Glutamatergic neuron (in vitro differentiated cells): ENCODE measurements at places on chromosomes 12 and 14. TPM values are rescaled to one million over a fixed set of nuclear protein-coding genes. Genes with fewer than 3 reads are reported as not detected.

DNA sequence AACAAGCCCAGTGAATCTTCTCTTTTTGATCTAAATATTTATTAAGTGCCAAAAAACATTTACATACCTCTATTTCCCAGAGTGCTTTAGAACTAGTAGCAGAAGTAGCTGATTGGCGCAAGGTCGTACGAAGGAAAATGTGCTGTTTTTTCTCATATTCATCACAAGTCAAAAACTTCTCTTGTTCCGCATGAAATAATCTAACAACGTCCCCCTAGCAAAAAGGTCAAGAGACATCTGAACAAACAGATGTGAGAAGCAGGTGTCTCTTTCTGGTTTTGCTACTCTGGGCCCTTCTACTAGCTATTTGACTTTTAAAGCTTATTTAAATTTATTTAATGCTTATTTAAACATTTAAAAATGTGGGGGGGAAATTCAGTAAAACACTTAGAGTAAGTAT is 117.8 kb downstream of the ITPR2 start:
- H3K27ac ChIP-seq: no peak overlapping the region
- H3K4me1 ChIP-seq: peaks cover 52% of the 10 kb centered on the region

DNA sequence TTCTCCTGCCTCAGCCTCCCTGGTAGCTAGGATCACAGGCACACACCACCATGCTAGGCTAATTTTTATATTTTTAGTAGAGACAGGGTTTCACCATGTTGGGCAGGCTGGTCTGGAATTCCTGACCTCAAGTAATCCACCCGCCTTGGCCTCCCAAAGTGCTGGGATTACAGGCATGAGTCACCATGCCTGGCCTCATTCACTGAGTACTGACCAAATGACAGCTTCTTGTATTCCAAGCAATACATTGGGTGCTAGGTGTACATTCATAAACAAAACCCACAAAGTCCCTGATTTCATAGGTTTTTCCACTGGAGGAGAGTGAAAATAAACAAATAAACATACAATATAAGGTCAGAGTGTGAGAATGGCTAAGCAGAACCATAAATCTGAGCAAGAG is 136.3 kb downstream of the HELB start:
- DNase-seq: no peak
- H3K4me3 ChIP-seq: no peak overlapping the region
- no peaks in the 10 kb centered on the region for H3K27me3 ChIP-seq
- H3K36me3 ChIP-seq: no peaks in the 10 kb centered on the region

GRCh38 chr12:80848858-80849257 is 88.9 kb downstream of the LIN7A start:
- H3K4me3 ChIP-seq: no peak overlapping the region
- H3K27ac ChIP-seq: no peak overlapping the region
- H3K4me1 ChIP-seq: peaks cover 18% of the 10 kb centered on the region
- no peak for DNase-seq
- H3K36me3 ChIP-seq: no peaks in the 10 kb centered on the region
- no peaks in the 10 kb centered on the region for H3K27me3 ChIP-seq

TAS2R10 gene
- total RNA-seq: 0.69 TPM

DNA sequence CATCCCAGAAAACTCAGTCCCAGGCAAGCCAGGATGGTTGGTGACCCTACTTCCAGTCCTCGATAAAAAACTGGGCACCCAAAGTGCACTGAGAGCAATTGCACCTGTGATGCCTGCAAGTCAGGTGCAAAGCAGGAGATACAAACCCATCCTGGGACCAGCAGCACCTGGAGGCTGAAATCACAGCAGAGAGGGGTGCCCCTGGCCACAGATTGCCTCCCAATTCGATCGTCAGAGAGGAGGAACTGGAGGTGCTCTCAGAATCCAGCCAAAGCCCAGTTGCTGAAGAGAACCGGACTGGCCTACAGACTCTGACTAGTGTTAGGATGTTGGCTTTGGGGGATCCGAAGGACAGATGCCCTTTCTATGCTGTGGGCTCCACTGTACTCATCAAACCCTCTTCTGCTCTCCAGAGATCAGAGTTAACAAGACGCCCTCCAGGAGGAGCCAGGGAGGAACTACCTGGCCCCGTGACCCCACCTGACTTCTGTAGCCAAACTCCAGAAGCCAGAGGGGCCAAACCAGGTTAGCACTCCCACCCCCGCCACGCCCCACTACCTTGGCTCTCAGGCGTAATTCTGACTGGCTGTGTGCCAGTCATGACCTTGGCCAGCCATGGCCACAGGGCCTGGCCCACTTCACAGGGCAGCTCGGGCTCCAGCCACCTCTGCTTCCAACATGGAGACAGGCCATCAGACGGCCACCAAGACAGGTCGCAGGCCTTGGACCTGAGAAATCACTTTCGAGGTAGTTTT is 284.5 kb upstream of the RTL1 start:
- DNase-seq: no peak
- peaks cover 8% of the 10 kb centered on the region for H3K4me1 ChIP-seq
- no peak overlapping the region for H3K4me3 ChIP-seq
- no peak overlapping the region for H3K27ac ChIP-seq

LGALS3 gene
- total RNA-seq: not detected

DNA sequence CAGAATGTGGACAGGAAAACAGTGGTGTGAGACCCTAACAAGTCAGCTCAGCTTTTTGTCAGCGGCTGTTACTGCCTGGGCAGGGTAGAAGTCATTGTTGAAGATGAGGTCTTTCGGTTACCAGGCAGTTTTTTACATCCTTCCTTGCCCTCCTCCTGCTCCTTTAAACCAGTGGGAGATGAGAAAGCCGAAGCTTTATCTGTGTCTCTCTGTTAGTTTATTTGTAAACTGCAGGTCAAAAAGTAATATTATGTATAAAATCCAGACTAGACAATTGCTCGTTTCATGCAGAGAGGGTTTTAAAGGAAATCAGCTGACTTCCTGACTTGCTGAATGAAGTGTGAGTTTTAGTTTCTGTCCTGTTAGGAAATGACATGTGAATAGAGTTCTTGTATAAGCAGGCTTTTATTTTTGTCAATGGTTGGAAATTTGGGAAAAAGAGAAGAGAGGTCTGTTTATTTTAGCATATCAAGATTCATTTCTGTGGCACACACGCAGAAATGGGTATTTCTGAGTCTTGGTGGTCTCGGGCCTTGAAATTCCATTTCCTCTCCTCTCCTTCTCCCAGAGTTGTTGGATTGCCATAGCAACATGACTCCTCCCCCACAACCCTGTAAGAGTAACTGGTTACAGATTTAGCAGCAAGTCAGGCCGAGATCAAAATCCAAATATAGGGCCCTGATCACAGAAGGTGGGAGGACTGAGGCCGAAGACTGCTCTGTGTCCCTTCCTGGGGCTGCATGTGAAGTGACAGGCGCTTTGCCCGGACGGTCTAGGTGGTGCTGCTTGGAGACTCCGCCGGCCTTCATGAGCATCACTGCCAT is 60.8 kb downstream of the SAMD4A start:
- H3K4me1 ChIP-seq: no peaks in the 10 kb centered on the region
- no peak overlapping the region for H3K4me3 ChIP-seq
- H3K27me3 ChIP-seq: peaks cover 3% of the 10 kb centered on the region
- DNase-seq: no peak

TDRD9 gene
- not detected for total RNA-seq

DNA sequence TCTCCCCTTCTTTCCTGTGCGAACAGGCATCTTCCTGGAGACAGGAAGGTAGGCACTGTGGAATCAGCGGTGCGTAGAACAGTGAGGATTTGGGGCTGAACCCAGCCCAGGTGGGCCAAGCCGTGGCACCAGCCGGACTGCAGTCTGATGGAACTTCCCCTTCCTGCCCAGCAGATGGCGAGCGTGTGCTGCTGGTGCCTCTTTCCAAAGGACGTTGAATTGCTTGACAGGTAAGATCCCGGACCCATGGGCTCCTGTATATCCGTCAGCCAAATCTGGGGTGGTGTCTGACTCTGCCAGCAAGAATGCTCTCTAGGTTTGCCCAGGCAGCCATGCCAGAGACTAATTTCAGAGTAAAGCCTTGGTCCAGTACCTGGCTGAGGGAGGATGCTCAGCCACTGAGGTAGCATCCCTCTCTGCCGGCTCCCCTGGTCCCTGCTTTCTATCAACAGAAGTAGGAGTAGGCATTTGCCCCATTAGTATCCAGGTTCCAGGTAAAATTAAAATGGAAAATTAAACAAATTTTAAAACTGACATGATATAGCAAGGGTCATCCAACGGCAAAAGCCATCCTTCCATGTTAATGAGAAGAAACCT is 21.1 kb upstream of the KCNA5 start:
- no peak overlapping the region for H3K27ac ChIP-seq
- no peak overlapping the region for H3K4me3 ChIP-seq
- H3K27me3 ChIP-seq: peaks cover 11% of the 10 kb centered on the region
- no peaks in the 10 kb centered on the region for H3K36me3 ChIP-seq

DNA sequence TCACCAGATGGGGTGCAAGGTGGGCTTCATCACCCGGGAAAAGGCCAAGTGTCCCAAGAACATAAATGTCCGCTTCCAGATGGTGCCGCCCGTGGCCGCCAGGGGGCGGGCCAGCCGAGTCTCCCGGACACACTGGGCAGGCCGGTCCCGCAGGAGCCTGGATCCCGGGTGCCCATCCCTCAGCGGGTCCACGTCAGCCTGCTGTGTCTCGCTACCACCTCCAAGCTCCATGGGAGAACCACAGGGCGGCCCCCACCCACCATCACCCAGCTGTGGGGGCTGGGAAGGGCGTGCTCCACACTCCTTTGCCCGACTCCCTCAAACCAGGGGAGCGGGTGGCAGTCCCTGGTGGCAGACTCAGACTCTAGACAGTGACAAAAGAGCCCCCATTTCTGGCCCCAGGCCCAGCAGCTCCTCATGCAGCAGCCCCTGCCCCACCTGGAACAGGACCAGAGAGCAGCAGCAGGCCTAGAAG is 22.0 kb upstream of the NUDT14 start:
- DNase-seq: peak; percentile 89
- no peak overlapping the region for H3K4me3 ChIP-seq
- H3K27me3 ChIP-seq: peaks cover 20% of the 10 kb centered on the region
- no peaks in the 10 kb centered on the region for H3K4me1 ChIP-seq

PTPRB gene
- total RNA-seq: 0.17 TPM

GRCh38 chr12:52670961-52671360 is 9.2 kb downstream of the KRT1 start:
- no peaks in the 10 kb centered on the region for H3K4me1 ChIP-seq
- no peak overlapping the region for H3K27ac ChIP-seq
- no peaks in the 10 kb centered on the region for H3K36me3 ChIP-seq
- DNase-seq: no peak
- peaks cover 3% of the 10 kb centered on the region for H3K27me3 ChIP-seq

DNA sequence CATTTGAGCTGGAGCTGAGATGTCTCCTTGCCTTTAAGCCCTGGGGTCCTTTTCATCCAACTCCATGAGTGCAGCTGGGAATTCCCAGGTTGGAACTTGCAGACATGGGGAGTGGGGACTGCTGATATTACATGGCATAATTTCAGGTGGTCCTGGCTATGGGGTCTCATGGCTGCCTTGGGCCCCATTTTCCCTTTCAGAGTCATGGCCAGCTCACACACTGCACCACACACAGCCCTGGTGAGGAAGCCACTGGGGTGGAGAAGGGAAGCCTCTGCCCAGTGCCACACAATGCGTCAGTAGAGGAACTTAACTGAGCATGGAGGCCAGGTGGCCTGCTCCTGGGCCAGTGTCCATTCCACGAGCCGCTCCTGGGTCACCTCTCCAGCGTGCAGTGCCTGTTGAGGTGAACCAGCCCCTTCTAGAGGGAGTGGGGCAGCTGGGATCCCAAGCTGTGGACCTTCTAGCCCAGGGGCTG is 17.3 kb upstream of the KRT86 start:
- H3K36me3 ChIP-seq: no peaks in the 10 kb centered on the region
- H3K27me3 ChIP-seq: peaks cover 7% of the 10 kb centered on the region
- no peak for DNase-seq
- H3K27ac ChIP-seq: no peak overlapping the region
- H3K4me1 ChIP-seq: peaks cover 7% of the 10 kb centered on the region
- no peak overlapping the region for H3K4me3 ChIP-seq

DNA sequence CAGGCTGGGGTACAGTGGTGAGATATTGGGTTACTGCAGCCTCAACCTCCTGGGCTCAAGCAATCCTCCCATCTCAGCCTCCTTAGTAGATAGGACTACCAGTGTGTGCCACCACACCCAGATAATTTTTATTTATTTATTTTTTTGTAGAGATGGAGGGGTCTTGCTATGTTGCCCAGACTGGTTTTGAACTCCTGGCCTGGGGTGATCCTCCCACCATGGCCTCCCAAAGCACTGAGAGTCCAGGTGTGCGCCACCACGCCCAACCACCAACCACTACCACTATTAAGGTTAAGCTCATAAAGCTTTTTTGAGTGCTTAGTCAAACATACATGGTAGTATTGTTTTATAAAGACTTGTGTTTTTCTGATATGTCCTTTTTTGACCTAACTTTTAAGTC is 3.9 kb downstream of the RIOX1 start:
- H3K27me3 ChIP-seq: peaks cover 4% of the 10 kb centered on the region
- H3K4me1 ChIP-seq: peaks cover 11% of the 10 kb centered on the region
- no peaks in the 10 kb centered on the region for H3K36me3 ChIP-seq
- H3K27ac ChIP-seq: no peak overlapping the region

DNA sequence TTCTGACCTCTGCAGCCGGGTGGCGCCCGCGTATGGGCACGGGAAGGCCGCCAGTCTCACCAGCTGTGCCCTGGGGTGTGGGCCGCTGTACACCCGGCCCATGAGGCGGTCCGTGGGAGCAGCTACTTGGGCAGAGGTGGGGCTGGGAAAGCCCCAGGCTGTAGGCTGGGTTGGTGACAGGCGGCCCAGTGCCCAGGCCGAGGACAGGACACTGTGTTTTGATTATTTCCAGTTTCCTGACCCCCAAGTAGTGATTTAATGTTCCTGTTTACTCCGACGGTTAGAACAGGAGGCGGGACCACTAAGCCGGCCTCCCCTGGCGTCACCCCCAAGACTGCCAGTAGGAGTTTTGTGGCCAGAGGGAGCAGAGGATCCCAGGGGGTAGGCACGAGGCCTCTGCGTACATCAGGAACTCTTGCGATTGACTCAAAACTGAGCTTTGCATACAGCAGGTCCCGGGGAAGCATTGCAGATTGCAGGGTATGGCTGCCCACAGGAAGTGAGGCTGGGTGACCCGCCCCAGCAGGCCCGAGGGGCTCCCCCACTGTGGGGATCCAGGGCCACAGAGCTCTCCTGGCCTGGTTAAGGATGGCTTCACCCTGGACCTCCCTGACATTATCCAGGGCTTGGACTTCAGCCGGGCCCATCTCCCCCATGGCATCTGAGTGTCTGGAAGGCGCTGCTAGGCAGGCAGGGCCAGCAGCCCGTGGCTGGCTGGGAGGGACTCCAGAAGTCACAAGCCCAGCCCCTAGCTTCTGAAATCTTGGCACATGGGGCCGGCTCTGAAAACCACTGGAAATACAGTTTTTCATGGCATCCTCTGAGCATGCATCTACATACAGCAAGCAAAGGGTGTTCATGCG is 42.5 kb upstream of the DIO3 start:
- DNase-seq: no peak
- no peak overlapping the region for H3K27ac ChIP-seq
- no peaks in the 10 kb centered on the region for H3K4me1 ChIP-seq
- H3K36me3 ChIP-seq: peaks cover 10% of the 10 kb centered on the region
- H3K27me3 ChIP-seq: peaks cover 13% of the 10 kb centered on the region

EFS gene
- total RNA-seq: 90.4 TPM

- no peaks in the 10 kb centered on the region for H3K27me3 ChIP-seq
- H3K4me1 ChIP-seq: no peaks in the 10 kb centered on the region
- no peak overlapping the region for H3K27ac ChIP-seq
- DNase-seq: no peak
Observed at GRCh38 chr14:43503508-43503907, 1003.6 kb downstream of the FSCB start.
